ENCODE measurements at places on chromosomes 12 and 14.

DNA sequence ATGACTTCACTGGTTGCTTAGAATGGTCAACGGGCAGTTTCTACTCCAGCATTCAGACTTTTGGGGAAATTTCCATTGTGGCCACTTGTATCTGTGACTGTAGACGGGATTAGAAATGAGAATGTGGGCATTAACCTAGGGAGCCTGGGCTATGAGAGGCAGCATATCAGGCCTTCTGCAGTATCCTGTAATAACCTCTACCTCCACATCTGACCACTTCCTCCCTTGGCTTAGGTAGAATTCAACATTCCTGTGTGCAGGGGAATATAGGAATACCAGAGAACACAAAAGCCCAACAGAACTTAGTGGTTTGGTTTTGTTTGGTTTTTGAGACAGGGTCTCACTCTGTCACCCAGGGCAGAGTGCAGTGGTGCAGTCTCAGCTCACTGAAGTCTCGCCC is 76.4 kb upstream of the HOXC13 start:
- no peak for DNase-seq

DNA sequence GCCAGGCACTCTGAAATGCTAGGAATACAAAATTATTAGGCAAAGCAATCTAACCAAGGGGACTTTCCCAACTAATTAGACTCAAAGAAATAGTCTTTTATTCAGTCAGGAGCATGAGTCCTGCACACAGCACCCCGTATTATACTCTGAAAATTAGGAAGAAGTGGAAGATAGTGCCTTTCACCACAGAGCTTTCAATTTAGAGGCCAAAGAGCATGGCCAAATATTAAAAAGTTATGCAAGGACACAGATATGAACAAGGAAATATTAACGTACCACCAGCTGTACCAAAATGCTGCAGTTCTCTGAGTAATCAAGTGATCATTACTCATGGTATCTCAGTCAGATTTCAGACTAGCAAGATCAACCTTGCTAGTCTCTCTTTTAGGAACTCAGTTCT is 22.6 kb upstream of the MDM2 start:
- DNase-seq, result no peak

DNA sequence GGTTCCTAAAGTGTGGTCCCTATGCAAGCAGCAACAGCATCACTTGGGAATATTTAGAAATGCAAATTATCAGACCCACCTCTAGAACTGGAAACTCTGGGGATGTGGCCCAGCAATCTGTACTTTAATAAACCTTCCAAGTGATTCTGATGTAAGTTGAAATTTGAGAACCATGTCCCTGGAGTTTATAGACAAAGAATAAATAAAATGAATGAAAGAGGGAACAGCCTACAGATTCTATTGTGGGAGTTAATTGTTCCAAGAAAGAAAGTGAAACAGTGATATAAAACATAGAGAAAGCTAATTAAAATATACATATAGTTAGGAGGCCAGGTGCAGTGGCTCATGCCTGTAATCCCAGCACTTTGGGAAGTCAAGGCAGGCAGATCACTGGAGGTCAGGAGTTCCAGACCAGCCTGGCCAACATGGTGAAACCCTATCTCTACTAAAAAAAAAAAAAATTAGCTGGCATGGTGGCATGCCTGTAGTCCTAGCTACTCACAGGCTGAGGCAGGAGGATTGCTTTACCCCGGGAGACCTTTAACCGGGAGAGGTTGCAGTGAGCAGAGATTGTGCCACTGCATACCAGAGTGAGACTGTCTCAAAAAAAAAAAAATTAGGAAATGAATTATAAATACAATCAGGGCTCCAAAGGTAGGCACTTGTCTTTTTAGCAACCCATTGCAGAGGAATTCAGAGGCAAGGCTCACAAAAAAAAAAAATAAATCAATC is 507.5 kb downstream of the NAV3 start:
- no peak for DNase-seq

- no peak for DNase-seq
Observed at GRCh38 chr12:44078273-44078672, 242.4 kb downstream of the TMEM117 start.

- DNase-seq, result peak; percentile 23
Observed at GRCh38 chr14:104864267-104865080, 594 bp upstream of the CEP170B start.

- no peak for DNase-seq
Observed at GRCh38 chr12:62635649-62636048, 169.0 kb downstream of the MON2 start.

DNA sequence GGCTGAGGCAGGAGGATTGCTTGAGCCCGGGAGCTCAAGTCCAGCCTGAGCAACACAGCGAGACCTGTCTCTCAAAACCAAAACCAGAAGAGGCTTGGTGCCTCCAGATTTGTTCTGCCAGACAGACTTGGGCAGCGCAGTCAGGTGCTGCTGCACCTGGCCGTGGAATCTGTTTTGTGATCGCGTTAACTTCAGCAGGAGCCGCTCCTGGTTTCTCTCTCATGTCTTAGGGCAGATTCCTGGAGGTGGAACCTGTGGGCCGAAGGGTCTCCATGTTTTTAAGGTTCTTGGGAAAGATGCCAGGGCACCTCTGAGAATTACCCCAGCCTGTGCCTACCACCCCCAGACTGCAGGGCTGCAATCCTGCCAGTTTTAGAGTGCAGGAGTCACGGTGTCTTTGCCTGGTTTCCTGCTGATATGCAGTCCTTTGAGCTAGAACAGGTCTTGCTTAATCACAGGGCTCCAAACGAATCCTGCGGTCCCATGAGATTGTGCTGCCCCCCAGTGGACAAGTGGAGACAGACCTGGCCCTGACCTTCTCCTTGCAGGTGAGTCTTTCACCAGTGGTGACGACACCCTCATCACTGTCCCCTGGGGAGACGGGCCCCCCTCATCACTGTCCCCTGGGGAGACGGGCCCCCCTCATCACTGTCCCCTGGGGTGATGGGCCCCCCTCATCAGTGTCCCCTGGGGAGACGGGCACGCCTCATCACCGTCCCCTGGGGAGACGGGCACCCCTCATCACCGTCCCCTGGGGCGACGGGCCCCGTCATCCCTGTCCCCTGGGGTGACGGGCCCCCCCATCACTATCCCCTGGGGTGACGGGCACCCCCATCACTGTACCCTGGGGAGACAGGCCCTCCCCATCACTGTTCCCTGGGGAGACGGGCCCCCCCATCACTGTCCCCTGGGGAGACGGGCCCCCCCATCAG is 37.6 kb downstream of the PACS2 start:
- peak; percentile 88 for DNase-seq

- peak; percentile 89 for DNase-seq
Observed at GRCh38 chr12:14619741-14620501, 52.2 kb upstream of the PLBD1 start.
